Stimulated activated CD4-positive, alpha-beta T cell treated with anti-CD3 and anti-CD28 coated beads, Interleukin-1b, Interleukin-23, amount 100 ng/mL, for 4 hours (primary cell): ENCODE measurements at places on chromosomes 12 and 14.

- no peak for DNase-seq
Observed at GRCh38 chr14:39472078-39472477, 39.8 kb upstream of the FBXO33 start.

- DNase-seq, result no peak
Observed at GRCh38 chr12:2477009-2477766, 317.6 kb upstream of the FKBP4 start.

DNA sequence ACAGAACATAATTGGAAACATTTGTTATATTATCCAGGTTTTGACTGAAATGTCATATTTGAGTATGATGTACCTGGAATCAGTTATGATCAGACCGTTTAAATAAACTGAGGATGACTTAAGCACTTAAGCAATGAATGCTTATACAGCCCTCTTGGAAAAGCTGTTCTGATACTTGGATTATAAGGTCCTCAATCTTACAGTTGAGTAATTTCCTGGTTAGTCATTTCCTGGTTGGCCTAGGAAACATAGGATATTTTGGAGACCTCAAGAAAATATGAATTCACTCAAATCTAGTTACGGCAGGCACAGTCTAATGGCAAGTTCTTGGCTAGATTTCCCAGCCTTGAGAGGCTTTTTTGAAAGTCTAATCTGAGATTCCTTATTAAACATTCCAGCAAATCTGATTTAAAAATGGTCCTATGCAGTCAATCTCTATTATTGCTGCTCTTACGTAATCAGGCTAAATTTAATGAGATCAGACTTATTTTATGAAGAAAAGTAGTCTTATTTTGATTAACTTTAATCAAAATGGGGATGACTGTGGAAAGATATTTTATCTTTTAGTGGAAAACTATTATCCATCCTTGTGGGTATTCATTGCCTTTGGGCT, 447.2 kb downstream of the SNAPC1 start:
- DNase-seq, result no peak

DNA sequence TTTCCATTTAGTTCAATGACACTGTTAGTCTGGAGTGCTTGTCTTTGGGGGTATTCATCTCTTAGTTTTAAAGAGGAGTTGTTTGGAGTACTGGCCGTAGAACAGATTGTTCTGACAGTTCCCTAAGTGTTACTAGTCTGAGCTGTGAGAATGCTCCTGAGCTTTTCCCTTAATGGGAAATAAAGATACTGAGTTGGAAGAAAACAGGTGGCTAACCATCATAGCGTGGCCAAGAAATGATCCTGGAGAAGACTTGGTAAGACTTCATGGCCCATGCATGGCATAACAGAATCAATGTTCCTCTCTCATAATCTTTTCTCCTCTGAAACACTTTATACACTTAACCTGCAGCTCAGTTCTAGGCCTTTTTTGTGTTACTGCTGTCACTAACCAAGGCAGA, 6.2 kb downstream of the CALM1 start:
- no peak for DNase-seq

- DNase-seq, result no peak
Observed at GRCh38 chr12:22396253-22396652, 61.7 kb upstream of the ST8SIA1 start.

DNA sequence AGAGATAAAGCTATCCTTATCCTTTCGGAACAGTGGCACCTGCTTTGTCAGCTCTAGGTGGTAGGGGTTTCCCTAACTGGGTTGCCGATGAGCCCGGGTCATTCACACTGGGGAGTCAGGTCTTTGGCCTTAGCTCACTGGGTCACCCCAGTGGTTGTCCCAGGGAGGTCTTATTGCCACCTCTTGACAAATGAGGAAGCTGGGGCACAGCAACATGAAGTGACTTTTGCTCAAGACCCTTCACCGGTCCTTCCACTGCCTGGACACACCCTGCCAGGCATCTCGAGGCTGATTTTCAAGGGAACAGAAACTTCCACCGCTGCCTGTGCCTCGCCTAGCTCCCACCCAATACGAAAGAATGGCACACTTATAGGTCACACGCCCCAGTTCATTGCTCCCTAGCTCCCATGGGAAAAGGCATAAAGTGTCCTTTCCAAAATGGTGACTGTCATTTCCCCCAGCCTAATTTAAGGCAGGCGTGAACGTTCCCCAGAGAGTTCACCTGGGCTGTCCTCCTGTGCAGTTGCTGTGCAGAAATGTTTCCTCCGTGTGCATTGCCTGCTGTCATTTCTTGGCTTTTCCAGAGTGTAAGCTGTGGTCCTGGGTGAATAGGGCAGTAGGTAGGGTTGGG, 156.1 kb upstream of the CCND2 start:
- DNase-seq, result no peak

GRCh38 chr12:38638401-38638800, 267.0 kb downstream of the CPNE8 start:
- no peak for DNase-seq

DNA sequence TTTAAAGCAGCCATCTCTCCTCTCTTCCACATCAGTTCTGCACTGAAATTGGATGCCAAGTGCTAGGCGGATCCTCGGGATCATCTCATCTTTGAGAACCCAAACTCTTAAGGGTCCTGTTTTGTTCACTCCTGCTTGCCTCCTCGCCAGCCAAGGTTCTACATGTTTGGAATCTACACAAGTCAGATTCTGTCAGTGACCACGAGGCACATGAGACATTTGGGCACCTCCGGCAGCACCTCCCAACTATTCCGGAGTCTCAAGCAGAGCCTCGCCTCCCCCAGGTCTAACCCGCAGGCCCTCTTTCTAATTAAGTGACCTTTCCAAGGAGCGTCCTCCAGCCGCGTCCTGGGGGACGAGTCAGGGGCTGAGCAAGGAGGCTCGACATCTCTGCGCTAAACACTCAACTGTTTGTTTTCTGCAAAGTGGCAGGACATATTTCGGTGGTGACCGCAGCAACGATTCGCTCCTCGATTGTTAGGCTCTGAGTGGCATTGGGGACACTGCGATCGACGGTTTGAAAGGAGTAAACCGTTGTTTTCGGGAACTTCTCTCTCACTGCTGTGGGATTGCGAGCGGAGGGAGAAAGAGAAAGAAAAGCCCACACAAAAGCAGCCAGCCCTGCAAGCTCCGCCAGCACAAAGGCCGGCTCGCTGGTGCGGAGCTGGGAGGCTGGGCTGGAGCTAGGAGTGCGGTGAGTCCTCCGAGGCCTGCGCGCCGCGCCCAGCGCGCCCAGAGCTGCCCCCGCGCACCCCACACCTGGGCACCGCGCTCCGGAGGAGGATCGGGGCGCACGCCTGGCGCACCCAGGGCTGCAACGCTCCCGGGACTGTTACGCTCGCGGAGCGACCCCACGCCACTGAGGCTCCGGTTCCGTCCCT, 640 bp downstream of the ARMH4 start:
- DNase-seq, result no peak

DNA sequence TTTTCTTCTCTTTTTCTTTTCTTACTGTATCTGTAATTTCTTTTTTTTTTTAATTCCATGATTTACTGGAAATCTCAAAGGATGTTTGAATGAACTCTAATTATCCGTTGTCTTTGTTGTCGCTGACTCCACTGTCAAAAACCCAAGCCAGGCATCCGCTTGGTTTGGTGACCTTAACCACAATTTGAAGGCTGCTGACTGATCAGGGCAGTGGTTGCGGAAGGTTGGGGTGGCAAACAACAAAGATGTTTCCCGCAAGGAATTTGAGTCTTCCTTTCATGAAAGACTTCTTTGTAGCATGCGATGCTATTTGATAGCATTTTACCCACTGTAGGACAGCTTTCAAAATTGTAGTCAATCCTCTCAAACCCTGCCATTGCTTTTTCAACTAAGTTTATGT, 1013.8 kb downstream of the DIO2 start:
- no peak for DNase-seq

DNA sequence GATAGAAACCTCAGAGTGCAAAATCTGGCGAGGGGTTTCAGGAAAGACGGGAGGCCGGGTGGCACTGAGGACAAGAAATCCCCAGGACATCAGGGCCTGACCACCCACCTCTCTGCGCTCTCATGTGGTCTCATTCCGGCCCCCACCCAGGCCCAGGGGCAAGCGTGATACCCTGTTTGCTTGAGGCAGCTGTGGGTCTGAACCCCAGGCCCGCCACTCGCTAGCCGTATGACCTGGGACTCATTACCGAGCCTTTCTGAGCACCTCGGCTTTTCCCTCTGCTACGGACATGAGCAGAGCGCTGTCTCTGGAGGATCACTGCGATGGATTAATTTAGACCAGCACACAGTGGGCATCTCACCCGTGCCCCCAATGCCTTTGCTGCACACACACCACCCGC, 25.5 kb upstream of the BCDIN3D start:
- no peak for DNase-seq

- DNase-seq, result no peak
Observed at GRCh38 chr14:22699801-22700564, 55.8 kb upstream of the OR6J1 start.

DNA sequence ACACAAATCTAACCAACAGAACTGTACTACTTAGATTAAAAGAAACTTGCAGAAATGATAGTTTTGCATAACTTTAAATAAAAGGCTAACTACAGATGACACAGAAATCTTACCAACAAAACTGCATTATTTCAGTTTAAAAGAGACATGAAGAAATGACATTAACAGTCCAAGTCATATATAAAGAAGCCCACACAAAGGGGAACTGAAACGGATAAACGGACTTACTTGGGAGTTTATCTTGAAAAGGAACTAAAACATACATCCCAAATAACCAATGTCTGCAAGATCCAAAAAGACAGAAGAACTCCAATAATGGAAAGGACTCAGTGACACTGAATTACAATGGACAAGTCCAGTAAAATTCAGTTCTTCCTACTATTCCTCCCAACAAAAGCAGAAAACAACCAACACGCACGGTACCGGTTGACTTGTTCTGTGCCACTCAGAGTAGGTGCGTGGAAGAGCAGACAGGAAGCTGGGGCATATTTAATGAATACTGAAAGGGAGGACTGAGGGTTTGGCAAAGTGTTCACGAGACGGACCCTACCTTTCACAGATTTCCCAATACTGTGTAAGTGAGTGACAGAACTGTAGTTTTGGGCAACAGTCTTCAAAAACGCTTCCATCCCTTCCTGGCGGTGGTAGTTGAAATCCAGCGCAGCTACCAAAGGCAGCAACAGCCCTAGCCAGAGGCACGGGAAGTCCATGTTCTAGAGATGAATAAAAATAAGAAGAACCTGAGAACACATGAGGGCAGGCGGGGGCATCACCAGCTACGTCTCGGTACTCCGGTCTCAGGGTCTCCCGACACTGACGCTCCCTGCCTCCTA, 627 bp downstream of the CPM start:
- DNase-seq, result no peak

GRCh38 chr14:45251912-45252311, 1.1 kb downstream of the MIS18BP1 start:
- no peak for DNase-seq

DNA sequence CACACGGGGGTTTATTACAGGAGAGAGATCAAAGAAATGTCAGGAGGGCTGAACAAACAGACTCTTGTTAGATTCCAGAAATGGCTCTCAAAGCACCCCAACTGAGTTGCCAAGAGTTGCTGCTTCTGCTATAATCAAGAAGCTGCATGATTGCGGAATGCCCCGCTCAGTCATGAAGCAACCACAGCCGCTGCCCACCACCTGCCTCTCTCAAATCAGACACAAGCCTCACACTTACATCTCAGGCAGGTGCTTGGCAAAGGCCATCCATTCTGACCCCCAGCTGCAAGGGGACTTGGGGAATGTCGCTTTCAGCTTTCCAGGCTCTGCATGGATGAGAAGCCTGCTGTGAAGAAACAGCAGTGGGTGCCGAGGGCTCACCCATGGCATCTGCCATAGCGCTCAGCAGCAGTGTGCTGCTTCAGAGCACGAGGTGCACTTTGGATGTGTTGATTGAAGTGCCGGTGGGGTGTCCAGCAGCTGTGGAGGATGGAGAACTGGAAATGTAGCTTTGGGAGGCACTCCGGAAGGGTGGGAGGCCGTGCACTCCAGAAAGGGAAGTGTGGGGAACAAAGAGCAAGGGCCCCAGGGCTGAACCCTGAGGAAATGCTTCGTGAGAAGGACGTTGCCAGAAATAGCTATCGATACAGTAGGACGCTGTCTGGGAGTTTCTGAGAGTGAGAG, 37.7 kb downstream of the LRRC74A start:
- no peak for DNase-seq

GRCh38 chr12:124909831-124910560, 4.5 kb downstream of the UBC start:
- no peak for DNase-seq

GRCh38 chr12:1932264-1932777, 13.9 kb upstream of the CACNA2D4 start:
- DNase-seq, result no peak

DNA sequence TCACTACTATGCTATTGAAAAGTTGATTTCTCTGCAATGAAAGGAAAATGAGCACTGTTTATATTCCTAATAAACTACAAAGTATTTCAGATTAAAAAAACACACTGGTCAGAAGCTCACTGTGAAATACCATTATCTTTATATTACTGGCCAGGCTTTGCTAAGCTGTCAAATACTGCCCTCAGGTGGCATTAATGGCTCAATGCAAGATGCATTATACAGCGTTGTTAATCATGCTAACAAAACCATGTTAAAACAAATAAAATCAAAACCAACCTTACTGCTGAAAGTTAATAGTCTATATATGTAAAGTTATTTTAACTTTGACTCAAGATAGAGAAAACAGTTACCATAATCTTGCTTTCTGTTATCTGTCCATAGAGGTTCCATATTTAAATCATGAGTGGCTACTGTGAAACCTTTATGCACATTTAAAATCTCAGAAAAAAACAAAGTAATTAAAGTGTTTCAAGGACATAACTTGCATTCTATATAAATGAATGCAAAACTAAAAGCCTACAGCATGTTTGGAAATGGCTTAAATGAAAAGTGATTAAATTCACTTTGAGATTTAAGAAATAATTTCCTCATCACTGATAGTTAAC, 121.7 kb downstream of the RALGAPA1 start:
- no peak for DNase-seq

DNA sequence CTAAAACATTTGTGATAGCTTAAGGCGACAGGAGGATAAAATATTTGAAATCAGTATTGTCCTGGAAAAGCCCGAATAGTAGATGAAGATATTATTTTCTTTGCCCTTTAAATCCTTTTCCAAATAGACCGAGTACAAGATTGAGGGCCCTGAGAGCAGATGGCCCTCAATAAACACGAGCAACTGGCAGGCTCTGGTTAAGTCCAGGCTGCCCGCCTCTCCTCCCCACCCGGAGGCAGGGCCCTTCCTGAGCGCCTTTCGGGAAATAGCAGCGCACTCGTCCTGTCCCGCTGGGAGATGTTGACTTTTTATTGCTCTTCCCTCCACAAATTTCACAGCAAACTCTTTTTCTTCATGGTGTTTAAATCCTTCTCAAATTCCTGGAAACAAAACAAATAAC, 50.8 kb upstream of the MAX start:
- no peak for DNase-seq

- DNase-seq, result no peak
Observed at GRCh38 chr12:127720334-127720733, 546.6 kb upstream of the TMEM132C start.

- no peak for DNase-seq
Observed at GRCh38 chr14:98408024-98408555, 863.9 kb downstream of the BCL11B start.

- DNase-seq, result no peak
Observed at GRCh38 chr12:77924703-77925102, 94.0 kb downstream of the NAV3 start.

- no peak for DNase-seq
Observed at GRCh38 chr14:60773558-60773957, 39.0 kb downstream of the MNAT1 start.

GRCh38 chr14:23345987-23346692, 6.5 kb downstream of the SLC22A17 start:
- DNase-seq, result no peak

- DNase-seq, result no peak
Observed at GRCh38 chr12:49331380-49332222, 5.4 kb downstream of the C1QL4 start.
